ENCODE measurements at places on chromosomes 5 and 9.
A peak's percentile ranks its signal among the peaks of the same experiment; 100 is the strongest.

GRCh38 chr9:36006549-36007315 lies 30.0 kb upstream of the RECK start:
- no peak for DNase-seq

GRCh38 chr5:116521173-116521872 lies 53.3 kb downstream of the SEMA6A start:
- no peak for DNase-seq

- no peak for DNase-seq
Observed at GRCh38 chr5:159202151-159202550, 7.2 kb downstream of the RNF145 start.

DNA sequence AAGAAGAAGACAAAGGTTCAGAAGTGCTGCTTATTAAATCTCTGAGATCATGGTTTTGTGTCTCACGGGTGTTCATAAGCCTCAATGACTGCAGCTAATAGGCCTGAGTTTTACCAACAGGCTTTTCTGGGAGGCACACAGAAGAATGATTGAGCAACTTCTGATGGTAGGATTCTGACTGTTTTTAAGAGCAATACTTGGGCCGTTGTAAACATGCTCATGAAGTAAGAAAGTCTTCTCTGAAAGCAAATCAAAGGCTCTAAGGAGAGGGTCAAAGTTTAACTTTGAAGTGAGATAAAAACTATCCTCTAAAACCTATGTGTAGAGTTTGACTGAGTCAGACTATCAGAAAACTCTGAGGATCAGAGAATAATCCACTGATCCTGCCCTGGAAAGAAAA lies 390.9 kb upstream of the DAB2 start:
- DNase-seq: no peak

DNA sequence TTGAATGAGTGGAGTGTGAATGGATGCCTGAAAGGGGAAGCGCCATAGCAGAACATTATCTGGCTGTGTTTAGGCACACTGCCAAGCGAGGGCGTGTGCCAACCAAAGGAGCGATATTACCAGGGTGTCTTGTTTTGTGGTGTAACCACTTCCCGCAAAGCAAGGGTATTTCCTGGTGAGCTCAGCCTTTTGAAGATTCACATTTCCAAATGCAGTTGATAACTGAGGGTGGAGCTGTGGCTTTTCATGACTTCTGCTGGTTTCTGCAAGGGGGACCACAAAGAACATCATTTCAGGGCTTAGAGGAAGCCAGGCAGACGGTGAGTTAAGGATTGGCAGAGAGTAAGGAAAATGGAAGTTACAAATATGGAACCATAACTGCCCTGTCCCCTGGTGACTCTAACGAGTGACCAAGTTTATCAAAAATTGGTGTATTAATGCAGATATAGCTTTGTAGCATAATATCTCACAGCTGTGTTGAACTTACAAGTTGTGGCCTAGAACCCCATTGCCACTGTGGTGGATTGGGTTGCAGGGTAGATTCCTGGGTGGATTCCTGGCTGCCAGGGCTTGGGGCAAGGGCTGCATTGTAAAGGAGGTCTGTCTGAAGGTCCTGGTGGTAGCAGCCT lies 71.4 kb downstream of the RALGPS1 start:
- peak; percentile 66 for DNase-seq

GRCh38 chr5:123808461-123809380 lies 296.7 kb downstream of the CSNK1G3 start:
- no peak for DNase-seq

DNA sequence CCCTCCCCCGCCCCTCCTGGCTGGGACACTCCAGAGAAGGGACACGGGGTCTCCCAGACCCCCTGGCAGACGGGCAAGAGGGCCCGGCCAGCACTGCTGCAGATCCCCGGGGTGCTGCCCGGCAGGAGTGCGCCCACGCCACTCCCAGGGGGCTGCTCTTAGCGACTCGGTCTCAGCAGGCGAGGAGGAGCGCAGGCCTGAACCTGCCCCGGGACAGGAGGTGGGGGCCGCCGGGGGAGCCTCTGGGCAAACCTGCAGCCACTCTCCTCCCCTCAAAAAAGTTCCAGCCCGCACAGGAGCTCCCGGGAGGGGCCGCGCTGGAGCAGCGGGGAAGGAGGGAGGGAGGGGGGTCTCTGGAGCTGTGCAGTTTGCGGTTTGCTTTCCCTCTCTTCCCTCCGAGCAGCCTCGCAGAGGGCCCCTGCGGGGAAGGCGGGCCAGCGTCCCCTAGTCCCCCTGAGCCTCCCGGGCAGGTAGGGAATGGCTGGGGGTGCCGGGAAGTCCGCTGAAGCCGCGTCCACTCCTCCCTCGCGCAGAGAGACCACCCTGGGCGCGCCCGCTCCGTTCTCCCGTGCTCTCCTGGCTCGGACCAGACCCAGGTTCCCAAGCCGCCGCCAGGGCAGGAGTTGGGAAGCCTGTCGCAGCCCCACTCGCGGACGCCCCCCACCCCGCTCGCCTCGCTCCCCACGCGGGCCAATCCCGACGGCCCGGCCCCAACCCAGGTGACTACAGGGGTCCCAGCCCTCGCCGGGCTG lies 44.2 kb downstream of the NACC2 start:
- DNase-seq: no peak

DNA sequence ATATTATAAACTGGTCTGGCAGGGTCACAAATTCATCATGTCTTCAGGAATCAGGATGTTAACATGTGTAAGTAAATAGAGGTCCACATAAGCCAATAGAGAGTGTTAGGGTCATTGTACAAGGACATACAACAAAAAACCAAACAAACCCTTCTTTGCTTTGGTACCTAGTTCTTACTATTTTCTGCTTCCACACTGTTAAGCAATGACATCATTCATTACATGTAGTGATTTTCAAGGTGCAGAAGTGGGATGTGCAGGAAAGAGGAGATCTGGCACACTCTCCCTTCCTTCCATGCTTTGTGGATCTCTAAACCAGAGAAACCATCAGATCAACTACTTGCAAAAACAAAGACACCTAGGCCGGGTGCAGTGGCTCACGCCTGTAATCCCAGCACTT lies 184.1 kb downstream of the RAPGEF6 start:
- DNase-seq: no peak

DNA sequence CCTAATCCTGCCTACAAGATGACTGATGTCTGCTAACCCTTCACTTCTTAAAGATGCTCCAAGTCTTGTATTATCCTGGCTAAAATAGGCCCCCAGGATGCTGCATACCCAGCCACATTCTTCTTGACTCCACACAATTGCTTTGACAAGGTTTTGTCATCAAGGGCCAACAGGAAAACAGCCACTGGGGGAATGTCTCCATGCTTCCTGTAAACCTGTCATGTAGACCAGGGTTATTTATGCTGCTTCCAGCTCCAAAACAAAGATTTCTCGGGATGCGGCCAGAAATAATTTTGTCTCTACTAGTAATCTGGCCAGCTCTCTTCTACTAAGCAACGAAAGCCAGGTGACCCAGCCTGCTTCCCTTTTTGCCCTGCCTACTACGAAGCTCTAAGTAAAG lies 53.8 kb downstream of the SHB start:
- no peak for DNase-seq

DNA sequence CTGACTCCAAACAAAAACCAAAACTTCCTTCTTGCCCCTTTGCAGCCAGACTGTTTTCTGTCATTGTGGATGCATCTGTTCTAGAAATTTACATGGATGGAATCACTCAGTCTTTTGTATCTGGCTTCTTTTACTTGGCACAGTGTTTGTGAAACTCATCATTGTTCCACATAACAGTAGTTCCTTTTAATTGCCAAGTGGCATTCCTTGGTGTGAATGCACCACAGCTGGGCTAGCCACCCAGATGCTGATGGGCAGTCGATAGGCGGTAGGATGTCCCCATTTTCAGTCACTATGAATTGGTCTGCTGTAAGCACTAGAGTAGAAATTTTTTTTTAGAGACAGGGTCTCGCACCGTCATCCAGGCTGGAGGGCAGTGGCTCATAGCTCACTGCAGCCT lies 6.3 kb upstream of the CLPTM1L start:
- DNase-seq: no peak

- no peak for DNase-seq
Observed at GRCh38 chr5:149419859-149420544, 40.9 kb upstream of the IL17B start.

DNA sequence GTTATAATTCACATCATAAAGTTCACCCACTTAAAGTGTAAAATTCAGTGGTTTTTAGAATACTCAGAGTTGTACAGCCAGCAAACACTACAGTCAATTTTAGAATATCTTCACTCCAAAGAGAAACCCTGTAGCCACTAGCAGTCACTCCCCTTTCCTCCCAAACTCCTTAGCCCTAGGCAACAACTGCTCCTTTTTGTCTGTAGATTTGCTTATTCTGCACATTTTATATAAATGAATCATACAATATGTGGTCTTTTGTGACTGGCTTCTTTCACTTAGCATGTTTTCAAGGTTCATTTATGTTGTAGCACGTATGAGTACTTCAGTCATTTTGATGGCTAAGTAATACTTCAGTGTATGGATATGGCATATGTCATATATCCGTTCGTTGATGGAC lies 38.7 kb downstream of the TGFBR1 start:
- DNase-seq: no peak

DNA sequence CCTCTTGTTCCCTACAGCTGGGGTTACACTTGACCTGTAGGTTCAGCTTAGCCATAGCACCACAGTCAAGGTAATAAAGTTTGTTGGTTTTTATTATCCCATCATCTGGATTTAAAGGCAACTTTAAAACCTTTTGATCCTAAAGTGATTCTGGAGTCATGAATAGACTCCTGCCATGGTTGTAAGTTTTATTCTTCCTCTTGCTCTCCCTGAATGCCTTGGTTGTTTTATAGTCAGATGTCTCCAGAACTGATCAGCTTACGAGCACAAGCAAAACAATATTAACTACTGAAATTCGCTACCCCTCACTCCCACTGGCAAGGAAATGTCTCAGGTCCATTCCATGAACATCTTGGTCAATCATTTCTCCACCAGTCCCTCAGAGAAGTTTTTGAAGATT lies 1328.6 kb downstream of the PTPRD start:
- no peak for DNase-seq

DNA sequence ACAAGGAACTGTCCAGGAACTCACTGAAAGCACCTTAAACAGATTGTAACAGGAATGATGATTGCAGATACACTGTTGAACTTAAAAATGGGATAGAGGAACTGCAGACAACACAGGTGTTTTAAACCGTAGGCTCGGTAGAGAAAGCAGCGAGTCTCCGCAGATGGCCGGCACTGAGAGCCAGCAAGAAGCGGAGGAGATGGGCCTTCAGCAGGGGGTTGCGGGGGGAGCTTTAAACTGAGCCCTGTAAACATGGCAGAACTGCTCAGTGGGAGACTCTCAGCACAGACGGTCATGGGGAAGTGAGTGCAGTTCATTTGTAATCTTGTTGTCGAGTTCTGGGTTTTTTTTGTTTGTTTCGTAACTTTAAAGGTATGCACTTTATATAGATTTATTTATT lies 155.1 kb upstream of the OTULINL start:
- DNase-seq: no peak

GRCh38 chr9:137478962-137479861 lies 20.1 kb upstream of the NSMF start:
- no peak for DNase-seq

DNA sequence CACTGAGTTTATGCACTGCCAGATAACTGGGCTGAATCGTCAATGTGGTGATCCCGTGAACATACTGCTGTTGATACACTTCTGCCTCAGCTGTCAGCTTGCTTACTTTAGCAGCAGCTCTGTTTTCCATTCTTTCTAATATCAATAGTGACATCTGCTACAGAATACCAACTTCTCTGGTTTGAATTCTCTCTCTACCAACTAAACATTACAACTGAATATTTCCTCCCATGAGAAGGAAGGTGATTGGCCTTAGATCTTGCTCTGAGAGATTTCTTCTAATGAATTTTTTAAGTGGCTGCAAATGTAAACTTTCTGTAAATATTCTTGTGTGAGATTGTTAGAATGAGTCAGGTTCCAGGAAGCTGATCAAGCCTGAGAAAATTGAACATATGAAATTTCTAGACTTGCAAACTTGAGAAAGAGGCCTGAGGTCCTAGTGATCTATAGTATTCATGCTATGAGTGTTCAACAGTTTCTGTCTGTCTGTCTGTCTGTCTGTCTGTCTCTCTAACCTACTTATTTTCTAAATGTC lies 205.5 kb upstream of the CDKN2B start:
- no peak for DNase-seq

DNA sequence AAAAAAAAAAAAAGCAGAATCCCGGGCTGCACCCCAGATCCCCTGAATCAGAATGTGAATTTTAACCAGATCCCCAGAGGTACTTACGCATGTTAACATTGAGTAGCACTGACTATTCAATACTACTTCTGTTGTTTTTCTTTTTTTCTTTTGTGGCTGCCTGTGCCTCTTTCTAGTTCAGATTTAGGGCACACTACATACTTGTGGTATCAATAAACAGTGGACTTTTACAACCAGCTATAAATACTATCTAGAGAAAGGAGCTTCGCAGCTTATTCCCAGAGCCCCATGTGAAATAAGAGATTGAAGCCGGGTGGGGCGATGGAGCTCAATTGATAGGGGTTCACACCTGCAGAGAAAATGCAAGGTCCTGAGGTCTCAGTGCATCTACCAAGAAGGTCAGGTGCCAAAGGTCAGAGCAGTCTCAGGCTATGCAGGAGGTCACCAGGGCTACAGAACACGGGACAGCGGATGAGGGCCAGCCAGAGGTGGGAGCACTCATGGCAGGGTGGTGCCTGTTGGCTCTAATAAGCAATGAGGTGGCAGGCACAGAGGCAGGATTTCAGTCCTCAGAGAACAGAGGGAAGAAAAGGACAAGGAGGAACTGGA lies 22.3 kb downstream of the WWC1 start:
- no peak for DNase-seq

GRCh38 chr5:132469380-132470009 lies 21.1 kb downstream of the IRF1 start:
- no peak for DNase-seq

GRCh38 chr9:37639109-37639762 lies 11.5 kb upstream of the FRMPD1 start:
- DNase-seq: no peak

GRCh38 chr9:8738945-8739344 lies 939.4 kb upstream of the DMAC1 start:
- DNase-seq: no peak

DNA sequence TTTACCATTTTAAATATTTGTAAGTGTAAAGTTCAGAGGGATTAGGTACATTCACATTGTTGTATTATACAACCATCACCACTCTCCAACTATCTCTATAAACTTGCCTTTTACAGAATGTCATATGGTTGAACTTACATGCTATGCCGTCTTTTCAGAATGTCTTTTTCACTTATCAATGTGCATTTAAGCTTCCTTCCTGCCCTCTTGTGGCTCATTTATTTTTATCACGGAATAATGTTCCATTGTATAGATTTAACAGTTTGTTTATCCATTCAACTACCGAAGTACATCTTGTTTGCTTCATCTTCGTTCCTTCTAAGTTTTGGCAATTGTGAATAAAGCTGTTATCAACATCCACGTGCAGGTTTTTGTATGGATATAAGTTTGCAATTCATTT lies 133.3 kb upstream of the C6 start:
- DNase-seq: no peak

- DNase-seq: no peak
Observed at GRCh38 chr5:109451146-109451545, 41.4 kb upstream of the PJA2 start.

Data from T-helper 2 cell (primary cell).